ENCODE measurements at places on chromosomes 16 and 17.

GRCh38 chr17:49616601-49617131, 41.0 kb downstream of the NXPH3 start:
- no peak for DNase-seq

DNA sequence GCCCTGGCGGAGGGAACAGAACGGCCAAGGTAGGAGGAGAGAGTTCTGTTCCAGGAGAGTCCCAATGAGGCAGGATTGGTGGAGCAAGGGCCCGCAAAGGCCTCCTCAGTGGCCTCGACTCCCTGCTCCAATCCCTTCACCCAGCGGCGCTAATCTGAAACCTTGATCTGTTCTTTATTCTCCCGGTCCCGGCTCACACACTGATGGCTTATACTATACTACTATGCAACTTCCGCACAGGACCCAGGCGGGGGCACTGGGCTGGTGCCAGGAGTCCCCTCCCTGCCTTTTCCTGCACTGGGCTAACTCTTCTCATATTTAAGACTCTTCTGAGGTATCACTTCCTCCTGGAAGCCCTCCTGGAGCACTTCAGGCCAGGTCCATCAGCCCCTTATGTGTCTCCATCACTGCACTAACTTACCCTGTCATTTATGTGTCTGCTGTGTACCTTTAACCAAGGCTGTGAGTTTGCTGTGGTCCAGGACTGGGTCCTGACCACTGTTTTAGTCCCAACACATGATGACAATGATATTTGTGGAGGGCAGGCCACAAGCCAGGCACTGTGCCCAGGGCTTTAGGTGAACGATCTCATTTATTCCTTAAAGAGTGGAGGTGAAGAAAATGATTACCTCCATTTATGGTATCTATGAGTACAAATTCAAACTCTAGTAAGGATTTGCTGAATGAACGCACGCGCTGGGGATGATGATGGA, 6.8 kb downstream of the CCDC102A start:
- DNase-seq, result no peak

GRCh38 chr17:794876-795275, 12.7 kb downstream of the MRM3 start:
- DNase-seq, result peak; percentile 19

DNA sequence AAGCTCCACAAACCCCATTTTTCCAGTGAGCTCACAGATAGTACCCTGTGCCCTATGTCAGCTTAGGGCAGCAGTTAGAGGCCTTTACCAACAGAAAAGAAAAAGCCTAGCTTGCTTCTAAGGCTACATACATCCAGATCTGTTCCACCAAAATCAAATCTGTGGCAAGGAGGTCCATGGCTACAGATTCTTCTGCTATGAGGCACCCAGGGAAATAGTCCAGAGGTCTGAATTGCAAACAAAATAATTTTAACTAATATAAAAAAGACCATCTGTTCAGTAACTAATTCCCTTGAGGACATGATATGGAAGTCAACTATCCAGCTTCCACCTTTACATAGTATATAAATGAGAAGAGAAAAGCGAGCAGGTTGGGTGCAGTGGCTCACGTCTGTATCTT, 129.3 kb downstream of the PARN start:
- DNase-seq, result no peak

DNA sequence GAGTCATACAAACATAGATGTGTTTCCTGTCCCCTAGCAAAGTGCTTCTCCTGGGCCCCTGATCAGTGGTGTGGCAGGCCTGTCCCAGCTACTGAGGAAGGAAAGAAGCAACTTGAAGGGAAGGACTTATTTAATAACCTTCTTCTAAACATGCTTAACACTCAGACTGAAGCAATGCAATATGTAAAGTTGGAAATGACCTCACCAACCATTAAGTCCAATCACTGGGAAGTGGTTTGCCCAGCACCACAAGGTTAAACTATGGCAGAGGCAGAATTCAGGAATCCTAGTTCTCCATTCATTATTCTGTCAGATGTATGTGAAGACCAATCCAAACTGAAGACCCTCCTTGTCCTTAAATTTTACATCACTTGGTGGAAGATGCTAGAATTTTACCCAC, 39.1 kb downstream of the CENPV start:
- DNase-seq, result no peak

- no peak for DNase-seq
These were observed 82.2 kb downstream of the TNRC6C start for GRCh38 chr17:78040440-78041385.

DNA sequence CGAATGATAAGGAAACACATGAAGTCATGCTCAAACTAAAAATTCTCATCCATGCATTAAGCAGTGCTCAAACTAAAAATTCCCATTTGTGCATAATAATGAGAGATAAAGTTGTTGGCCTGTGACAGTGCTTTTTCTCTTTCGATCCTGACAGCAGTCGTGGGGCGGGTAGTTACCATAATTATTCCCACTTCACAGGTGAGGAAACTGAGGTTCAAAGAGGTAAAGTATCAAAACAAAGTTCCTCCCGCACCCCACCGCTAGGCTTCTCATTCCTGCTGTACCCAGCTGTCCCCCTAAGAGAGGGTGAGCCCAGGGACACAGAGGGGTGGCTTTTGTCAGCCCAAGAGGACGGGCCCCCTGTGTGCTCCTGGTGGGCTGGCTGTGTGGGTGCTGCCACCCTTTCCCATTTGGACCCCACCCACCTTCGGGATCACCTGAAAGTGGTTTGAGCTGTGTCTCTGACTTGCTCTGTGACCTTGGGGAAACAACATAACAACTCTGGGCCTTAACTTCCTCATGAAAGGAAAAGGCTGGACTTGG, 92.6 kb downstream of the CLEC16A start:
- no peak for DNase-seq

DNA sequence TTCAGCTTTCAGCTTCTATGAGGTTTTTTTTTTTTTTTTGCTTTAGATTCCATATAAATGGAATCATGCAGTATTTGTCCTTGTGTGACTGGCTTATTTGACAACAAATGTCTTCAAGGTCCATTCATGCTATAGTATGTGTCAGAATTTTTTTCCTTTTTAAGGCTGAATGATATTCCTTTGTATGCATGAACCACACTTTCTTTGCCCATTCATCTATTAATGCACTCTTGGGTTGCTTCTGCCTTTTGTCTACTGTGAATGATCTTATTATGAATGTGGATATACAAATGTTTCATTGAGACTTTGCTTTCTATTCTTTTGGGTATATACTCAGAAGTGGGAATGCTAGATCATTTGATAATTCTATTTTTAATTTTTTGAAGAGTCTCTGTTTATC, 27.0 kb upstream of the LRRC75A start:
- no peak for DNase-seq

GRCh38 chr17:2369039-2369438, 31.7 kb downstream of the SGSM2 start:
- no peak for DNase-seq

GRCh38 chr17:43928609-43929008, 13.7 kb downstream of the PPY start:
- no peak for DNase-seq

DNA sequence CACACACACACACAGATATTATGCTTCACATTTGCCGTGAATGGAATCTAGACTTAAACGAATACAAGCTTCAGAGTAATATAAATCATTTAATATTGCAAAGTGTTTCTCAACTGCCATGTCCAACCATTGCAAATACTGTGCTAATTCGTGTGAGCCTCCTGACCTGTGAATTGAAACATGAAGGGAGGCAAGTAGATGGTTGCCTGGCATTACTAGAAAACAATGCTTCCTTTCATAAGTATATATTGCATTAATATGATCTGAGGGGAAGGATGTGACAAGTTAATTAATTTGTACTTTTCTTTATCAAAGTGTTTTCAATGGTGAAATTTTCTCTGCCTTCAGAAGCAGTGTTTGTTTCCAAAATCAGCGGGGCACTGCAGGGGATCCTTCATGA, 25.7 kb upstream of the GPR139 start:
- DNase-seq, result no peak

DNA sequence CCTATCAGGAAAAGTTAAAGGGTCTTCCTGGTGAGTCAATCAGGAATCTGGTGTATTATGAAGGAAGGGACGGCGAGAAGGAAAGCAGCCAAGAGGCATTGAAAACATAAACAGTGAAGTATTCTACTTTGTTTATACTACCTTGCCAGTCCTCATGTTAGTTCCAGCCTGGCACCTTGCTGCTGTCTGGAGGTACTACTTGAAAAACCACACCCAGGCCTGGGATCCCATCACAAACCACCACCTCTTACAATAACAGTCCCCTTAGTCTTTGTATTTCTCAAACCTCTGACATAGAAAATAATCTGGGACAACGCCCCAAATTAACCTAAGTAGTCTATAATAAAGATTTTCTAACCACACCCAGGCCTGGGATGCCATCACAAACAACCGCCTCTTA, 676.7 kb upstream of the SOX9 start:
- no peak for DNase-seq

GRCh38 chr17:50149091-50149416, 1.4 kb downstream of the PPP1R9B start:
- no peak for DNase-seq

GRCh38 chr17:73340093-73340596, 28.3 kb upstream of the CDC42EP4 start:
- no peak for DNase-seq

GRCh38 chr17:75925912-75926311, 14.9 kb downstream of the FBF1 start:
- DNase-seq, result no peak

DNA sequence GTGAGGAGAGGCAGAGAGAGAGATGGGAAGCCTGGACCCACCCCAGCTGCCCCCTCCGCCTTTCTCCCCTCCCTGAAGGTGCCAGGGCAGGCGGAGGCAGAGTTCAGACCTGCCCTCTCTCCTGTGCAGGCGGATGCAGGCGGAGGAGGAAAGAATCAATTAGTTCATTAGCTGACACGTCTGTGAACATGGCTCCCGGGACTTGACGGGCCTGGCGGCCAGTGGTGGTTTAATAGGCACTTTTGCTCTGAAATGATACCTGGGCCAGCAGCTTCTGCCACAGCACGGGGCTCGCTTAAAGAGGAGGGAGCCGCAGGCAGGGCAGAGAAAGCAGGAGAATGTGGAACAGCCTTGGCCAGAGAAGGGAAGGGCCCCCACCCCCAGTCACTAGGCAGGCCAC, 98.1 kb downstream of the SDK2 start:
- no peak for DNase-seq

DNA sequence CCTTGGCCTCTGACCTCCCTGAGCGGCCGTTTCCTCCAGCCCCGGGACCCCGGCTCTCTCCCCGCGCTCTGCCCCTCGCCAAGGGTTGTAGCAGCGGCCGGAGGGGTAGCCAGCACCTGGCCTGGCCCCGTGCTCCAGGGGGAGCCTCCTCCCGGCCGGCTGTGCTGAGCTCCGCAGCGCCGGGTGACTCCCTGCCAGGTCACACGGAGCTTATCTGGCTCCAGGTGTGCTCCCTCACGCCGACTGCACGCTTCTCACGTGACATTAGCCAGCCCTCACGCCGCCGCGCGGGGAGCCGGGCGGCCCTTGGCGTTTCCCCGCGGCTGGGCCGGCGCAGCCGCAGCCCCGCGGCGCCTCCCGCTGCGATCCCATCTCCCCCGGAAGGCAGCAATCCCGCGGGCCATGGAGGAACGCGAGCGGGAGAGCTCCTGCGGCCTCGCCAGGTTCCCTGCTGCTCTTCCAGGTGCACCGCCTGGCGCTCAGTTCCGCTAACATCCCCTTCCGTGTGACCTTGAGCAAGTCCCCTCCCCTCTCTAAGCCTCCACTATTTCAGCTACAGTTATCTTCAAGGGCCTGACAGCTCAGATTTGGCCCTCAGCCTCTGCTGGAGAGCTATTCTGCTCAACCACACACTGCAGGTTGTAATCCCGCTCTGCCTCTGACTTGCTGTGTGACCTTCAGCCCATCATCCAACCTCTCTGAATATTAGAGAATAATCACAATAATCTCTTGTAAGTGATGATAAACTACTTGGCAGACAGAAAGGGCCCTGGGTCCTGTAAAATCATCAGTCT, 3.4 kb downstream of the MYO18A start:
- DNase-seq, result no peak

GRCh38 chr16:89620406-89620841, 7.0 kb downstream of the DPEP1 start:
- no peak for DNase-seq

DNA sequence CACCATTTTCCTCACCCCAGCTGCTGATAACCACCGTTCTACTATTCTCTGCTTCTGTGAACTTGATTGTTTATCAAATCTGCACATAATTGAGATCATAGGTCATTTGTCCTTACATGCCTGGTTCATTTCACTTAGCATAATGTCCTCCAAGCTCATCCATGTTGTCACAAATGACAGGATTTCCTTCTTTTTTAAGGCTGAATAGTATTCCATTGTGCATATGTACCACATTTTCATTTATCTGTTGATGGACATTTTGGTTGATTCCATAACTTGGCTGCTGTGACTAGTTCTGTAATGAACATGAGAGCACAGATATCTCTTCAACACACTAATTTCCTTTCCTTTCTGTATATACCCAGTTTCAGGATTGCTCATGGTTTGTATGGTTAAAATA, 225.3 kb upstream of the TBX2 start:
- no peak for DNase-seq

DNA sequence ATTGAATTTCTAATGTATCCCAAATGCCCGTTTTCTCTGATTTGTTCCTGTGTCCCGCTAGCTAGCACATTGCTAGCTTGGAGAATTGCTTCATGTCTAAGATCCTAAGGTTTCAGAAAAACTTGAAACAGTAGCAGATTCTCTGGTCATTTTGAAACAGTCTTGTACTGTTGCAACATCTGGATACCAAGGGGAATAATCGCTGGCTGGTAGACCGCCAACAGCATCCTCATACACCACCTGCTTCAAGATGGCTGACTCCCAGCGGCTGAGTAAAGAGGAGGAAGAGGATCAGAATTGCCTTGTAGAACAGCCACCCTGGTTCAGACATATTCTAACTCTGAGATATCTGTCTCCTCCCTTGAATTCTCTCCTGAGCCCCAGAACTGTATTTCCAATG, 226.7 kb upstream of the ELAC2 start:
- DNase-seq, result no peak

DNA sequence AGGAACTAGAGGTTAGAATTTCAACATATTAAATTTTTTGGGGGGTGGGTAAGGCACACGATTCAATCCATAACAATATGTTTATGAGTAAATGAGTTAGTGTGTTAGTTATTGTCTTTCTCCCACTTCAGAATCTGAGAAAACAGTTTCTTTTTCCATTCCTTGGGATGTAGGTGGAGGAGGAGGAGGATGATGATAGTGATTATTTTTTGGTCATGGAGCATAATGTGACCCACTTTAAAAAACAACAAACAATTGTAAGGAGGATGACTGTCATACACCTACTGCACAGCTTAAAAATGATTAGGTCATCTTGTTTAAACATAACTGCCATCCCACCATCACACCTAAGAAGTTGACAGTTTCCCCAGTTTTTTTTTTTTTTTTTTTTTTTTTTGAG, 148.7 kb downstream of the CDRT15L2 start:
- DNase-seq, result no peak

- no peak for DNase-seq
These were observed 2.0 kb upstream of the SPAG7 start for GRCh38 chr17:4969551-4970173.
